ENCODE measurements at places on chromosomes 7 and 10.

- no peak for DNase-seq
These were observed 7.1 kb downstream of the GATA3 start for GRCh38 chr10:8061274-8062211.

- DNase-seq, result no peak
These were observed 121.5 kb upstream of the DPP6 start for GRCh38 chr7:153930696-153931095.

DNA sequence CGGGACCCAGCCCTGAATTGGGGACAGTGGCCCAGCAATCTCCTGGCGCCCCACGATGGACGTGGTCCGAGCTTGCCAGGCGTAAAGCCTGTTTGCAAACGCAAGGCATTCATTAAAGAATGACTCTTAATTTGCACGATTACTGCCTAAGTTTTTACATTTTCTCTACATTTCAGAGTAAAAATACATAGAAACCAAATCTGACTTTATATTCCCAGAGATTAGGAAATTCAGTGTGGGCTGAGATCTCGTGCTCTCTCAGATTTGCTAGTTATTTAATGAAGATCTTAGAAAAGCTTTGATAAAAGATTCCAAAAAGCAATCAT, 337 bp upstream of the CCDC3 start:
- DNase-seq, result no peak

DNA sequence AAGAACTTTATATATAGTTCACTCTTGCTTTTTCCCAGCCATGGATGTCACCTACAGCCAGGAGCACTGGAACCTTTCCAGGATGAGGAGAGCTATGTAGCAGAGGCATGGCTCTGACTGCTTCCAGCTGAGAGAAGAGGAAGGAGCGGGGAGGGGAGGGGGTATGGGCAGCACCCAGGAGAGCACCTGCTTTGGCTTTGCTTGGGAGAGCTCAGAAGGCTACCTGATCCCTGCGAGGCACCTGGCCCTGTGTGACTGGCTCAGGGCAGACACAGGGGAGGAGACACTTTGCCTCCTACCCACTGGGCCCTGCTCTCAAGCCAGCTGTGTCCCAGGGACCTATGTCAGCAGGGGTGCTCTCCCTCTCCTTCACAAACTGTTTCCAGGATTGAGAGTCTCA, 67.1 kb downstream of the HK1 start:
- no peak for DNase-seq

DNA sequence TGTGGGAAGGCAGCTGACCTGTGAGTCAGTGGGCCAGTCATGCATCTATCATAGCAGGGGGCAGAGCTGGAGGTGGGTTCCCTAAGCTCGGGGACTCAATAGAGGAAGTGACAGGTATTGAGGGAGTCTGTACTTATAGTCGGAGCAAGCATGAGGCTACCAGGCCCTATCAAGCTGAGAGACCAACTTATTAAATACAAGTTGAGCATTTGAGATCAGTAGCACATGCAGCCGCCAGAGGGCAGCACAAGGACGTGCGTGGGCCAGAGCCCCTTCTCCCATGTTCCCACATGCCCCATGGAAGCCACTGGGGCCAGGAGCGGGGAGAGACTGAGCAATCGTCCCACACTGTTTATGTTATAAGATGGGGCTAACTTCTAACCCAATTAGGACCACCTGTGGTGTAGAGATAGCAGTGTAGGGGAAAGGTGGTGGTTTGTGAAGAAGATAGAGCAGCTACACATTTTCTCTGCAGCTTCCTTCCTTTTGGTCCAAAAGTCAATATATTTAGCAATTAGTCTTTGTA, 13.0 kb upstream of the STK31 start:
- DNase-seq, result peak; percentile 18

- no peak for DNase-seq
These were observed 26.2 kb downstream of the FAM171A1 start for GRCh38 chr10:15344876-15345285.

- no peak for DNase-seq
These were observed 68.9 kb upstream of the FOXK1 start for GRCh38 chr7:4612939-4613841.

GRCh38 chr7:47488201-47488968, 93.5 kb downstream of the TNS3 start:
- no peak for DNase-seq

- no peak for DNase-seq
These were observed 338.0 kb upstream of the MKI67 start for GRCh38 chr10:128463991-128464760.

- DNase-seq, result no peak
These were observed 154.0 kb upstream of the TARP start for GRCh38 chr7:38427279-38427955.

DNA sequence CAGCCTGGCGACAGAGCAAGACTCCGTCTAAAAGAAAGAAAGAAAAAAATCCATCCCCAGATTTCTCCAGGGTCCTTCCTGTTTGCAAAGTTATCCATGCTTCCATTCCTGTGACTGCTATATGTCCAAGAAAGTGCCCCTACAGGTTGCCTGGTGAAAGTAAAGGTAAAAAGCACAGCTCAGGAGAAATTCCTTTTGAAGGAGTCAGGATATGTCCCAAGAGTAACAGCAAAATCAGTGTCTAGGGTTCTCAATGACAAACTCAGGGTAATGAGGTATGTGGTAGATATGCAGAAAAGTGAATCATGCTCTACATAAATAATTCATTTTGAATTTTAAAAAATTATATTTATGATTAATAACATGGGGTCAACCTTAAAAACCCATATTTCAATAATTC, 91.5 kb downstream of the CTTNBP2 start:
- no peak for DNase-seq

- no peak for DNase-seq
These were observed 1.1 kb upstream of the HOXA13 start for GRCh38 chr7:27200761-27201579.

- no peak for DNase-seq
These were observed 406.1 kb downstream of the TCERG1L start for GRCh38 chr10:130905386-130905785.

DNA sequence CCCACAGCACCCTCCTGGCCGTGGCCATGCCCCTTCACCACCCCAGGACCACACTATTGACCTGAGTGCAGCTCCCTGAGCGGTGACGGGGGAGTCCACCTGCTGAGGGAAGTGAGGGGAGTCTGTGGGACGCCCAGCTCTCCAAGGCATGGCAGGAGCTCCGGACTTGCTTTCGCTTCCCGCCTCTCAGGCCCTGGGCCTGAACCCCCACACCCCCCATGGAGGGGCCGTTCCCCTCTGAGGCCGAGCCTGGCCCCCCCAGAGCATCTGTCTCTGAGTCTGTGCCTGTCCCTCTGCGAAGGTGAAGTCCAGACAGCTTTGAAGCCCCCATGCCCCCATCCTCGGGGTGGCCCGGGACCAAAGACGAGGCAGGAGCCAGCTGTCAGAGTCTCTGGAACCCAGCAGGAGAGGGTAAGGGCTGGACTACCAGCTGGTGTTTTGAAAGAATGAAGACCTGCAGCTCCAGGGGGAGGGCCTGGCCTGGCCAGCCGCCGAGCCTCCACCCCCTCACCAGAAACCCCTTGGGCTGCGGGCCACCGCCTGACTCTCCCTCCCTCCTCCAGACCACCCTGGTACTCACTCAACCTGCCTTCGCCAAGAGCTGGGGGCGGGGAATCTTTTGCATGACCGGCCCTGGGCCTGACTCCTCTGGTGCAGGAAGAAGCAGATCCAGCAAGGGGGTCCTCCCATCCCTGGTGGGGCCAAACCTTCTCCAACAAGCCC, 114.0 kb downstream of the PDGFA start:
- DNase-seq, result no peak

Data from activated T-helper 1 cell treated with anti-CD3 and anti-CD28 coated beads, Interleukin-2, amount 50 U/mL, for 16 hours (primary cell).